ENCODE measurements at places on chromosomes 5 and 9.

- DNase-seq, result no peak
Measured at GRCh38 chr9:91177661-91178280, 183.9 kb downstream of the AUH start.

- DNase-seq, result no peak
Measured at GRCh38 chr5:97751540-97751939, 568.5 kb upstream of the RIOK2 start.

DNA sequence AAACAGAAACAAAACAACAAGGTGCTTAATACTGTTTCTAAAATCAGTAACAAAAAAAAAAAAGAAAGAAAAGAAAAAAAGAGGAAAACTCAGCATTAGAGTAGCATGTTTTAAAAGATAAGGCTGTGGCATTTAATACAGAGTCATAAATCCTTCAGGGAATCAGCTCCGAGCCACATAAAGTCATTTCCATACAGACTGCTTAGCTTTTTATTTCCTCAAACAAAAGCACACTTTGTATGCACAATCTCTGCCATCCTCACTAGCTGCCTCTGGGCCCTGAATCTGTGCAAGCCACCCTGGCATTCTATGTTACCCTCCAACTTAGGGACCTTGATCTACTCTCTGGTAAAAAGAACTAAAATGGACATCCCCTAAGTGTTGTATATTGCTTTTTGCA lies 87.6 kb downstream of the SEMA6A start:
- DNase-seq, result no peak

- no peak for DNase-seq
Measured at GRCh38 chr5:34503379-34504253, 152.5 kb upstream of the RAI14 start.

DNA sequence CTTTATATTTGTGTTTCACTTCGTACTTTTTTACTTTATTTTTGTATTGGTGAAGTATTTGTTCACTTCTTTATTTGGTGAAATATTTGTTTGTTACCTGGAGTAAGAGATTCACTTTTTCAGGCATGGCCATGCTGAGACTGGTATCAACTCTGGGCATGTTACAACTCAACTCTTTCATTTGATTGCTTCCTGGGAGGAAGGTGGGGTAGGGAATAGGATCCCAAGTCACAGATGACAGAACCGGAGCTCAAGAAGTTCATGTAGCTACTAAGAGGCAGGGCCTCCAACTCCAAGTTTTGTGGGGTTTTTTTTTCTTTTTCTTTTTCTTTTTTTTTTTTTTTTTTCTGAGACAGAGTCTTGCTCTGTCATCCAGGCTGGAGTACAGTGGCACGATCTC lies 6.1 kb upstream of the ADGRD2 start:
- DNase-seq, result no peak

- no peak for DNase-seq
Measured at GRCh38 chr5:3905521-3905920, 309.9 kb downstream of the IRX1 start.

GRCh38 chr9:5556101-5556705 lies 45.9 kb downstream of the PDCD1LG2 start:
- no peak for DNase-seq

GRCh38 chr5:138706655-138707480 lies 46.4 kb upstream of the CTNNA1 start:
- no peak for DNase-seq

- DNase-seq, result no peak
Measured at GRCh38 chr5:3118340-3118739, 366.9 kb upstream of the IRX2 start.

DNA sequence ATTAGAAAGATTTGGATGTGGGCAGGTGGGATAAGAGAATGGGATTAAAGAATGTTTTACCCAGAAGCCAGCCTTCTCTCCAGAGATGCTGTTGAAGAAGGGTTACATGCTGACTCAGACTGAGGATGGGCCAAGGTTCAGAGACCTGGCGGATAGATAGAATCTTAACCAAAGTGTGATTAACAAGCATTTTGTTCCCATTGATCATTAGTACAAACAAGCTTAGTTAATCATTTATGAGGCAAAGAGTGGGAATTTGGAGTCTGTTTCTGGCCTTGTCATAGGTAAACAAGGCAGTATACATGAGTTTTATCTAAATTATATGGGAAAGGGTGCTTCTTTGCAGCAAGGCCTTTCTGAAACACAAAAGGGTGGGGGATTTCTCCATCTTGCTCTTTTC lies 20.8 kb upstream of the DTWD2 start:
- no peak for DNase-seq

- no peak for DNase-seq
Measured at GRCh38 chr5:124698770-124699169, 47.7 kb downstream of the ZNF608 start.

DNA sequence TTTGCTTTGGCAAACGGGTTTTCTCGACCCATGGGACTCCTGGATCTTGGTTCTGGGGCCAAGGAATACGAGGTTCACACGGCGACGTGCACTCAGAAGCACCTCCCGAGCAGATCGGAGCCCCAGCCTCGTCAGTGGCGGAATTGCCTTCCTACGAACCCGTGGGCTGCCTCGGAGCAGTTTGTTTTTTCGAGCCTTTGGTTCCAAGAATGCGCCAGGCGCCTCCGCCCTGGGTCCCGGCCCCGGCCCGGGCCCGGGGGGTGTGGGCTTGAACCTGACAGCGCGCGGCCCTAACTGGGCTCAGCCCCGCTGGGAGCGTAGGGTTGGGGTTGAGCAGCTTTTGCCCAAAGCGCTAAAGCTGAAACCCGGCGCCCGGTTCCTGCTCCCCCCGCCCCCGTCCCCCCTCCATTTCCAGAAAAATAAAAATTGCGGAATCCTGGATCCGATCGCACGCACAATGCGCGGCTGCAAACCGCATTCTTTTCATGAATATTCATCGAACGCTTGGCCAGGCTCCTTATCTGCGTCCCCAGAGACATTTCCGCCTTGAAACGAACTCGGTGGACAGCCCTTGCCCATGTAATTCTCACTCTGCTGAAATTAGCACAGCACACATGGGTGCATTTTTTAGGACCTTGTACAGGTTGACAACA lies 1.0 kb downstream of the BASP1 start:
- DNase-seq, result no peak

- DNase-seq, result no peak
Measured at GRCh38 chr5:117263231-117263630, 688.6 kb upstream of the SEMA6A start.

DNA sequence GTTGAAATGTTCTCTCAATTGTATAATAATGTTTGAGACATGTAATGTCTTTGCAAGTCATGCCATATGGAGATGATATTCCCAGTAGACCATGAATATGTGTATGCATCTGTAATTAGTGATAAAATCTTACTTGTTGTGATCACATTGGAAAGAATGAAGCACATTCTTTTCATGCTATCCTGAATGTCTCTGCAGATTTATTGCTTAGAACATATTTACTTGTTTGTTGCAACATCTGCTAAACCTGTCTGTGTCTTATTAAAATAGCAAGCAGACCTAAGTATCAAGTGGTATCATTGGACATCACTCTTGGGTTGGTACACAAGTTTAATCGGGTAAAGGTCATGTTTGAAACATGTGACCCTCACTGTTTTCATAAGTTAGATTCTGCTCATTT lies 265.5 kb upstream of the CD180 start:
- no peak for DNase-seq

GRCh38 chr9:133842174-133842573 lies 104.0 kb upstream of the SARDH start:
- DNase-seq, result no peak

DNA sequence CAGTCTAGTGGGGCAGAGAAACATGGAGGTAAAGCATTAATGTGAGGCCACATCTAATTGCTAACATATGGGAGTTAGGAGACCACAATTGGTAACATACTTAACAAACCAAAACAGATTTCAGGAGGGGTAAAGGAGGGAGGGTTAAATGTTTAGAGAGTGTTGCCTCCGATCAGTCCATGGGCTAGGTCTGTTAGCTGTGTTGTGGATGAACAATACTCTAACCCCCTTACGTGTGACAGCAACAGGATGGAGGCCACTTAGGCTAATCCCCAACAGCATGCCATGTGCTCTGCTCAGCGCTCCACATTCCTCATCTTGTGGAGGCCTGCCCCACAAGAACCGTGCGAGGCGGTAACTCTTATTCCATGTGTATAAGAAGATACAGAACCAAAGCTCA lies 167.0 kb downstream of the CRB2 start:
- no peak for DNase-seq

- DNase-seq, result no peak
Measured at GRCh38 chr5:161851691-161852299, 3.9 kb downstream of the GABRA1 start.

DNA sequence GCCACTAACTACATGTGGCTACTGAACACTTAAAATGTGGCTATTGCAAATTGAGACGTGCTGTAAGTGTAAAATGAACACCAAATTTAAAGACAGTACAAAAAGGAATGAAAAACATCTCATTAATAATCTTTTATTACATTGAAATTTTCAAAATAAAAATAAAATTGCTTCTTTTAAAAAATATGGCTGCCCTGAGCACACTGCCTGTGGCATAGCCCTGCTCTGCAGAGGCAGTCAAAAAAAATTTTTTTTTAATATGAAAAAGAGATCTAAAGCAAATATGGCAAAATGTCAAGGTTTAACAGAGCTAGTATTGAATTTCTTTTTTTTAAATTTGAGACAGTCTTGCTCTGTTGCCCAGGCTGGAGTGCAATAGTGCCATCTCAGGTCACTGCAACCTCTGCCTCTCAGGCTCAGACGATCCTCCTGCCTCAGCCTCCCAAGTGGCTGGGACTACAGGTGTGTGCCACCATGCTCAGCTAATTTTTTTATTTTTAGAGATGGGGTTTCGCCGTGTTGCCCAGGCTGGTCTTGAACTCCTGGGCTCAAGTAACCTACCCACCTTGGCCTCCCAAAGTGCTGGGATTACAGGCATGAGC lies 25.6 kb downstream of the CARNMT1 start:
- no peak for DNase-seq

- DNase-seq, result no peak
Measured at GRCh38 chr9:2963307-2963706, 119.4 kb upstream of the PUM3 start.

GRCh38 chr9:15889555-15889954 lies 336.7 kb downstream of the CCDC171 start:
- no peak for DNase-seq

- DNase-seq, result no peak
Measured at GRCh38 chr9:5720151-5720550, 91.2 kb downstream of the RIC1 start.

DNA sequence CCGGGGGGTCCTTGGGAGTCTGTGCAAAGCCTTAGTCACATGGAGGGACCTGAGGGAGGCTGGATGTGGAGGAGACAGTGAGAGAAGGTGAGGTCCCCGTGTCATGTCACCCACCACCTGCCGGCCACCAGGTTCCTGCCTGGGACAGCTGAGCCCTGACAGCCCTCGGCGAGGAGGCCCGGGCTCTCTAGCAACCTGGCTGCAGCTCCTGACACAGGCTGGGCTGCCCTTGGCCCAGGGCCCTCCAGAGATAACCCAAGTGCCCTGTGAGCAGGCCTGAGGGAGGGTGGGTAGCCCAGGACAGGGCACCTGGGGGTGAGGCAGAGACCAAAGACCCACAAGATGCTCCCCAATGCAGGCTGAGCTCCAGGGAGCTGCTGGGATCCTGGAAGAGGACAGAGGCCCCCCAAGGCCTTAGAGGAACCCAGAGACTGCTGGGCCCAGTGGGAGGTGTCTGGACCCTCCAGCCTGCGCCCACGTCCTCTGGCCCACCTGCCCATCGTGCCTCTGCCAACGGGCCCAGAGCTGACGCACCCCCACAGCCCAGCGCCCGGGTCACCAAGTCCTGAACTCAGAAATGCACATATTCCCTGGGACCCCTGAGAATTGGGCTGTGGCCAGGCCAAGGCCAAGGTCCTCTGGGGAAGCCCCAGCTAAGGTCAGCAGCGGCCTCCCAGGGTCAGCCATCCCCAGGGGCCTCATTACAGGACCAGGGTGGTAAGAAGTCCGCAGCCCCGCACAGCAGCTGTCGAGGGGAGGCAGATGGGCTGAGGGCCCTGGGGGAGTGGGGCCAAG lies 8.8 kb upstream of the PTGDS start:
- DNase-seq, result no peak

DNA sequence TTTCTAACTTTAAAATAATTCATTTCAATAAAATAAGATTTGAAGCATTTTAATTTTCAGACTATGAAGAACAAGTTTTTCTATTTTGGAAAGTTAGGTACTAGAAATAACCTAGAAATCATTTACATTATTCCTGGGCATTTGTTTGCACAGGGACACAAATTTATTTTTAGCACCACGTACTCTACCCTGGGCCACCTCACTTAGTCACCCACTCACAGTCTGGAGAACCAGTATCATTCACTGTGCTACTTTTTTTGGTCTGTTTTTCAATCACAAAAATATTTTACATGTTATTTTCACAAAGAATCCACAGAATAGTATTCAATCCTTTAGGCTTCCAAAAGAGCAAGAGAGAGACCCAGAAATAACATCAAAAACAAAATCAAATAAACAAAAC lies 128.6 kb upstream of the ACOT12 start:
- no peak for DNase-seq

GRCh38 chr5:116911074-116911473 lies 336.5 kb upstream of the SEMA6A start:
- DNase-seq, result no peak

- DNase-seq, result no peak
Measured at GRCh38 chr9:121331992-121332685, 37.9 kb downstream of the STOM start.

- peak; percentile 26 for DNase-seq
Measured at GRCh38 chr9:87713278-87713987, 12.5 kb upstream of the CTSL start.

DNA sequence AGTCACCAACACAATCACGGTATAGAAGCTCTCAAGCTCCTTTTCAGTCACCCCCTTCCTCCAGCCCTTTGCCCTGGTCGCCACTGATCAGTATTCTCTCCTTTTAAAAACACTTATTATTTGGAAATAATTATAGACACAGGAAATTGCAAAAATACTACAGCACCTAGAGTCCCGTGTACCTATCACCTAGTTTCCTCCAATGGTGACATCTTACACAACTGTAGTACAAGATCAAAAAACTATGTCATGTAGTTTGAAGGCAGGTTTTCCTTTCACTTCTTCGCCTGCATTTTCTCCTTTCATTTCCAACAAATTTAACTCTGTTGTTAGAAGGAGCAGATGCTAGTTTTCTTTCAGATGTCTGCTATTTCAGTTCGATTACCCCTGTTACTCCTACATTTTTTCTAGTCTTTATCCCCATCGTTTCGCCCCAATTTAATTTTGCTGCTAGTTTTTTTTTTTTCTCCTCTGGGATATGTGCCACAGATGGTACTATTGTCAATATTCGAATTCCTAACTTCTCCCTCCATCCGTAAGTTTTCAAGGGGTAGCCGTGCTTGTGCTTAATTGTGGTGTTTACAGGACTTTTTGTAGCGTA lies 612 bp upstream of the ATG10 start:
- no peak for DNase-seq

- no peak for DNase-seq
Measured at GRCh38 chr5:68192679-68193060, 22.9 kb upstream of the PIK3R1 start.

GRCh38 chr5:43551731-43552130 lies 5.1 kb downstream of the PAIP1 start:
- no peak for DNase-seq

GRCh38 chr5:180804129-180804618 lies 1.6 kb upstream of the MGAT1 start:
- DNase-seq, result peak; percentile 10

GRCh38 chr5:33118761-33119415 lies 321.9 kb upstream of the TARS1 start:
- DNase-seq, result no peak
